Stimulated activated CD4-positive, alpha-beta T cell treated with anti-CD3 and anti-CD28 coated beads, Interleukin-4, amount 100 ng/mL, for 24 hours (primary cell): ENCODE measurements at places on chromosomes 4 and X.

- DNase-seq, result no peak
Measured at GRCh38 chr4:113550510-113550909, 211.0 kb downstream of the CAMK2D start.

- no peak for DNase-seq
Measured at GRCh38 chr4:48813964-48814363, 16.9 kb upstream of the OCIAD1 start.

DNA sequence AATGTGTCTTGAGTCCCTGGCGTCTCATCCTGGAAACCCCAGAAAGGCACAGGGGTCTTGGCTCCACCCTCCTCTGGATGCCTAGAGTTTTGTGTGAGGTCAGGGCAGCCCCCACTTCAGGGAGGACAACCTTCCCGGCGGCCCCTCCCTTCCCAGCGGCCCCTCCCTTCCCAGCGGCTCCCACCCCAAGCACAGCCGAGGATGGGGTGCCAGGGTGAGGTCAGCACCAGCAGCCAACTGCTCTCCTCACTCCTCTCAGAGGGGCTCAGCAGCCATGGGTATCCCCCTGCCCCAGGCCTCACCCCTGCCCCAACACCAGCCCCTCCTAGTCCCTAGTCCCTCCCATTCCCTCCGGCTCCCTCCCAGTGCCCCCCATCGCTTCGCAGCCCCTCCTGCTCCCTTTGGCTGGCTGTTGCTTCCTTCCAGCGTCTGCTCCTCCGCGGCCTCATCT, 17.4 kb downstream of the DGKQ start:
- DNase-seq, result no peak

DNA sequence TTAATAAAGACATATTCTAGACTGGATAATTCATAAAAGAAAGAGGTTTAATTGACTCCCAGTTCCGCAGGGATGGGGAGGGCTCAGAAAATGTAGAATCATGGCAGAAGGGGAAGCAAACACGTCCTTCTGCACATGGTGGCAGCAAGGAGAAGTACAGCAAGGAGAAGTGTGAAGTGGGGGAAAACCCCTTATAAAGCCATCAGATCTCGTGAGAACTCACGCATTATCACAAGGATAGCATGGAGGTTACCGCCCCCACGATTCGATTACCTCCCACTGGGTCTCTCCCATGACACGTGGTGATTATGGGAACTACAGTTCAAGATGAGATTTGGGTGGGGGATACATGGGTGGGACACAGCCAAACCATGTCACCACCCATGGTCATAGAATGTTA, 58.3 kb downstream of the MTNR1A start:
- no peak for DNase-seq

DNA sequence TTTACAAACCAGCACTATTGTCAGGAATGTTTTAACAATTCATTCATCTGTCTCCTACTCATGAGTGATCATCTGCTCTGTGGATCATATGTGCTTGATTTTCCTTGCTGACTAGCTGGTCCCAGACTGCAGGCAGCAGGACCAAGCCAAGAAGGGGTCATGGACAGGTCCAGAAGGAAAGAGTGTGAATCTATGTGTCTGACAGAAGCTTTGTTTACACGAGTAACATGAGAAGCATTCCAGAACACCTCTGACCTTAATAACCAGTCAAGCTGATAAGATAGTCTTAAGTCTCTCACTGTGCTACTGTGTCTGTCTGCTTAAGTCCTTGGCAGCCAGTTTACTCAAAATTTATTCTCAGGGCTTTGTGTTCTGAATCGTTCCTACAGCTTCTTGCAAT, 39.0 kb downstream of the GUCY1A1 start:
- DNase-seq, result no peak
